Hematopoietic multipotent progenitor cell (in vitro differentiated cells): ENCODE measurements at places on chromosomes 11 and 22.

DNA sequence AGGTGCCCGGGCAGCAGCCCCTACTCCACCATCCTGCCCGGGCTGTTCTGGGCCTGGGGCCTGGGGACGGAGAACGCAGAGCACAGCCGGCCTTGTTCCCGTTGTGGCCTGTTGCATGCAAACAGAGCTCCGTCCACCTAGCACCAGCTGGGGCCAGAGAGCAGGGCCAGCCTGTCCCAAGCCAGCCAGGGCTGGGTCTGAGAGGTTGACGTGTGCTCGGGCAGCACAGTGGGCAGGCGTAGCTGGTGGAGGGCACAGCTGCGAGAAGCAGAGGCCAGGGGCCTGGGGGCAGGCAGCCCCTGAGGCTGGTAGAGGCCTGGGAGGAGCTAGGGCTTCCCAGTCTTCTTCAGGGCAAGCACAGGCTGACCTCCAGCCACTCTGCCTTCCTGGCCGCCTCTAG, 1192.6 kb downstream of the BRD1 start:
- no peak for DNase-seq

DNA sequence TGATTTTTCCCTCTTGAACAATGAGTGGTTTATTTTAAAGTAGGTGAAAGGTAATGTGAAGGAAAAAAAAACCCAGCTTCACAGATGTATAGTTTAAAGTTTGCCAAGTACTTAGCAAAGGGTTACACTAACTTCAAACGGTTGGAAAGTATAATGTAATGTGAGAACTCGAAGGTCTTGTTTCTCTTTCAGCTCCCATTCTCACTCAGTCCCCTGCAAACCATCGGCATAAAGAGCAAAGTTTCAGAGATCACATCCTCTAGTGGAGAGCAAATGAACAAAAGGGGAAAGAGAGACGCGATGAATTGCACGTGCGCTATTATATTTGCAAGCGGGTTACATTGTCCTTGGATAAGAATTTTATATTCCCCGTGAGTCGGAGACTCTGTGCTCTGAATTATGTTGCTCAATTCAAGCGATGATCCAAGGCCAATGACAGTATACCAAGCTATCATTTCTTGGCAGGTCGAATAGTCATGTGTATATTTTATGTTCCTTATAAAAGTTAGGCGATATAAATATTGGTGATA, 37.6 kb upstream of the BIRC3 start:
- peak; percentile 40 for DNase-seq

GRCh38 chr11:27717377-27717776, 17.1 kb upstream of the BDNF start:
- DNase-seq: no peak

DNA sequence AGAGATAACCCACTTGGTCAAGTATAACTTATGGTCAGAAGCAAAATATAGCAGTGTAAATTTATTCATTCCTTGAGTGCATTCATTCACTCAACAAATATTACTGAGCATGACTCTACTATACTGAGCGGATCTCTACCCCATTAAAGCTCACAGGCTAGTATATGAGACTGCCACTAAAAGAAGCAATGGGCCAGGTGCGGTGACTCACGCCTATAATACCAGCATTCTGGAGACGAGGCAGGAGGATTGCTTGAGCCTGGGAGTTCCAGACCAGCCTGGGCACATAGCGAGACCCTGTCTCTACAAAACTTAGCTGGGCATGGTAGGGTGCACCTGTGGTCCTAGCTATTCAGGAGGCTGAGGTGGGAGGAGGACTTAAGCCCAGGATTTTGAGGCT, 197.6 kb upstream of the BLID start:
- DNase-seq: no peak

DNA sequence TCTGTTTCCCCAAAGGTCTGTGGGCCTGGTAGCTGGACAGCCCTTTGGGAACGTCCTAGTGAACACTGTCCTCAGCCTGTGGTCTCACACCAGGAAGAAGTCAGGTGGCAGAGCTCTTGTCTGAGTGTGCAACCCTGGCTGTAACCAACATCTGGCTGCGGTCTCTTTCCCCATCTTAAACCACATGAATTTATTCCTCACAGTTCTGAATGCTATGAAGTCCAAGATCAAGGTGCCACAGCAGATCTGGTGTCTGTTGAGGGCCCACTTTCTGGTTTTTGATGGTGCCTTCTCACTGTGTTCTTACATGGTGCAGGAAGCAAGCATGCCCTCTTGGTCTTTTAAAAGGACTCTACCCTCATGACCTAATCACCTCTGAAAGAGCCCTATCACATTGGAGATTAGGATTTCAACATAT, 2.7 kb downstream of the UPB1 start:
- no peak for DNase-seq

- no peak for DNase-seq
Observed at GRCh38 chr11:65883786-65884715, 4.2 kb downstream of the FIBP start.

GRCh38 chr11:83543706-83544439, 257.7 kb upstream of the CCDC90B start:
- no peak for DNase-seq

- no peak for DNase-seq
Observed at GRCh38 chr11:37230865-37231264, 632.8 kb upstream of the RAG2 start.

DNA sequence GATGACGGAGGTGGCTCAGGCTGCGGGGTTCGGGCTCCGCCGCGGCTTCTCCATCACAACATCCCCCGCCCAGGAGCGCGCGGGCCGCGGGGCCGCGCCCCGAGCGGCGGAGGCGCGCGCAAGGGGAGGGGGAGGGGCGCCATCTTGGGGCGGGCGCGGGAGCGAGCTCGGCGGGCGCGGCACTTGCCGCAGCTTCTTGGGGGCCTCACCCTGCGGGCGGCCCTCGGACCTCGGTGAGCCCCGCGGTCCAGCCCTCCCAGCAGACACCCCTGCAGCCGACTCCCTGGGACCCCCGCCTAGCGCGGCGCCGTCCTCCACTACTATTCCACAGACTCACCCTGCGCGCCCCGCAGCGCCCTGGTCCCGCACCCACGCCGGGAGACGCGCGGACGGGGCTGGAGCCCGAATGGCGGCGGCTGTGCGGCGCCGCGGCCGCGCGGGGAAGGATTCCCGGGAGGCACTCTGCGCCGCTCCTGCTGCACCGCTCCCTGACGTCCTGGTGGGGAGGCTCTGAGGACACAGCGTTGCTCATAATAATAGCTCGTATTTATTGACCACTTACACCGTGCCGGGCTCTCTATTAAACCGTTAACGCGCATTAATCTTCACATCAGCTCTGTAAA, at the start of gene APBB1:
TSS of gene APBB1 (minus strand) at position 86 of the 623 bp plus-strand sequence. CDS start 7,747 bp downstream, outside the sequence.
- peak; percentile 63 for DNase-seq

- no peak for DNase-seq
Observed at GRCh38 chr22:48622891-48623545, 1204.7 kb downstream of the BRD1 start.
